ENCODE measurements at places on chromosomes 12 and 14.

GRCh38 chr14:94702629-94703028, 67.3 kb downstream of the GSC start:
- DNase-seq: no peak

GRCh38 chr14:92984082-92984788, 61.3 kb downstream of the CHGA start:
- no peak for DNase-seq

GRCh38 chr14:91413547-91414474, 3.8 kb downstream of the CCDC88C start:
- DNase-seq: no peak

- no peak for DNase-seq
Observed at GRCh38 chr12:31558521-31558920, 32.4 kb downstream of the DENND5B start.

DNA sequence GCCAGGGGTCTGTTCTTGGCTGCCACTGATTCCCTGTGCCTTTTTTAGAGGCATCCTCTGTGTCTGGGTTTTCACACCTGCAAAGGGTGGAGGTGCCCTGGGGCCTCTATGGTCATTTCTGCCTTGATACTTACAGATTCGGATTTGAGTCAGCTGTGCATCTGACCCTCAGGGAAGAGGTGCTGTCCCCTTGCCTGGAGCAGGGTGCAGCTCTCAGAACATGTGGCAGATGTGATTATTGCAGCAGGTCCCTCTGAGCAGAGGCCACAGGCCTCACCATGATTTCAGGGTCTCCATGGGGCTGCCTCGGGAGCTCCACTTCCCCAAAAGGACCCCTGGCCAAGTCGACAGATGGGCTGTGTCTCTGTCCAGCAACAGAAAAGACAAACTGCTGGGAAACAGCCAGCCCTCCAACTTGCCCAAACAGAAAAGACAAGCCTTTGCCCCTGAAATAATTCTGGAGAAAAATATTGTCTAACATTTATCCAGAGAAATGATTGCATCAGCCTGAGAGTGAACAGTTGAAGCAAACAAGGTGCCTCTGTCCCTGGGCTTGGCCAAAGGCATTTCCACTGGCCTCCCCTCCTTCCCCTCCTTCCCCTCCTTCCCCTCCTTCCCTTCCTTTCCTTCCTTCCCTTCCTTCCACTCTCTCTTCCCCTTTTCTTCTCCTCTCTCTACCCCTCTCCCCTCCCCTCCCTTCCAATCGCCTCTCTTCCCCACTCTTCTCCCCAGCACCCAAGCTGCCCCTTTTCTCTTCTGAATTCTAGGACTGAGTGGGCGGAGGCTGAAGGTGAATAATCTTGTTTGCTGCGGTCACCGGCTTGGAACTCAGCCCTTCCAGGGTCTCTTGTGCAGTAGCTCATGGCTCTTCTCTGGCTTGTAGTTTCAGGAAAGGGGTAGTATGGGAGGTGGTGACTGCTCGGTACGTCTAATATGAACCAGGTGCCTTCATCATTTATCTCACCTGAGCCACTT, 676 bp downstream of the SERPINA3 start:
- no peak for DNase-seq

DNA sequence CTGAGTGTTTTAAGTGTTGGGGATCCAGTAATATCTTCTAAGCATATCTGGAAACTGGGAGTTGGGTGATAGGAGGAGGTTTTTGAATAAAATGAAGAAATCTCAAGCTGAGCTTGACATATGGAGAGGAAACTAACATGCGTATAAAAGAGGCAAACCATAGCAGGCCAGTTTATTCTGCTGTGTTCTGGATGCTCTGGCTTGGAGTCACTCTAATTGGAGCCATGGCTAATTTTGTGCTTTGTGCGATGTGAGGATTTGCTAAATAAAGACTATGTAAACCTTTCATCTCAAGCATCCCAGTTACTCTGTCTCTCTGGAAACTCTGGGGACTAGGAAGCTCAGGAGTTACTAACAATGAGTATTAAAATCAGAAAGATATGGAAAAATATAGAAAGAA, 66.5 kb downstream of the ATF7IP start:
- DNase-seq: no peak

- no peak for DNase-seq
Observed at GRCh38 chr12:93802698-93803423, 125.7 kb downstream of the CRADD start.

GRCh38 chr14:28756884-28757570, 9.6 kb upstream of the FOXG1 start:
- DNase-seq: peak; percentile 60
